Smooth muscle cell of trachea (primary cell): ENCODE measurements at places on chromosomes 6 and 20. TPM values are rescaled to one million over a fixed set of nuclear protein-coding genes. Genes with fewer than 3 reads are reported as not detected.

CST7 gene
- not detected in 2 replicates for total RNA-seq

HLA-DQA2 gene
- not detected in 2 replicates for total RNA-seq

MOXD1 gene
- 118 and 199 TPM in 2 replicates for total RNA-seq

MDC1 gene
- 5.3 and 10.9 TPM in 2 replicates for total RNA-seq

SEMG1 gene
- total RNA-seq, result not detected in 2 replicates

C6orf163 gene
- 2.2 and 2.5 TPM in 2 replicates for total RNA-seq

MYO6 gene
- total RNA-seq, result 15.9 and 18.6 TPM in 2 replicates

STMND1 gene
- total RNA-seq, result not detected in 2 replicates

NKAIN2 gene
- not detected in 2 replicates for total RNA-seq

GNAS-AS1 gene
- 1.2 and 1.3 TPM in 2 replicates for total RNA-seq

CASS4 gene
- total RNA-seq, result 10.5 and 12.4 TPM in 2 replicates

ARHGAP40 gene
- total RNA-seq, result not detected in 2 replicates

PTCHD4 gene
- 0.15 and 3.5 TPM in 2 replicates for total RNA-seq

ERVFRD-1 gene
- not detected in 2 replicates for total RNA-seq

CALHM4 gene
- not detected in 2 replicates for total RNA-seq

BACH2 gene
- 0.87 and 1.2 TPM in 2 replicates for total RNA-seq

TBX18 gene
- total RNA-seq, result 28.1 and 55.7 TPM in 2 replicates

VGLL2 gene
- total RNA-seq, result not detected in 2 replicates

TFAP2D gene
- not detected in 2 replicates for total RNA-seq

EEF1A2 gene
- 0.87 and 8.6 TPM in 2 replicates for total RNA-seq

CD24 gene
- 0.33 and 1.9 TPM in 2 replicates for total RNA-seq

RAMACL gene
- total RNA-seq, result 1.8 and 2.5 TPM in 2 replicates

WFDC2 gene
- total RNA-seq, result not detected in 2 replicates
